ENCODE measurements at places on chromosomes 4 and X.

DNA sequence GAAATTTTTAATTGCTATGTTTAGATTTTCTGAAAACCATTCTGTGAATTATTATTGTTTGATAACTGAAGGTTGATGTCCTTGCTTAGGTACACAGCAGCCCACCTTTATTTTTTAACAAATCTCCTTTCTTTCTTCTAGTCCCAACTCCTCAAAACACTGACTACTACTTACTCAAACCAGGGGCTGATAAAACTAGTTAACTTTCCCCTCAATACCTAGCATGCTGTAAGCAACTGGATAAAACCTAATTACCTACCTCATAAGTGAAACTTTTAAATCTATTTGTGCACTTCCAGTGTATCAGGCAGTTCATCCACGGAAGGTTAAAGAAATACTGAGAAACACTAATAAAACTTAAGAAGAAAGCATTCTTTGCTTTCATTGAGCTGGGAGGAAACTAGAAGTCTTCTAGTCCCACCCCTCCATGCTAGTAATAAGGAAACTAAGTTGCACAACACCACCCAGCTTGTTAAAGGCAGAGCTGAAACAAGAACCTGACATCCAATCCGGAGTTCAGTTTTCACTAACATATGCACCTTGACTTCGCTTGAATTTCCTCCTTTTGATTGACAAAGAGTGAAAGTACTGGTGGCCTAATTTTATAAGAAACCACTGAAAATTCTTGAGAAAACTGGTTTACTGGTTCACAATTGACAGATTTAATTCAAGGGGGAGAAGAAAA lies 180.2 kb upstream of the TET2 start:
- DNase-seq: peak; percentile 34

DNA sequence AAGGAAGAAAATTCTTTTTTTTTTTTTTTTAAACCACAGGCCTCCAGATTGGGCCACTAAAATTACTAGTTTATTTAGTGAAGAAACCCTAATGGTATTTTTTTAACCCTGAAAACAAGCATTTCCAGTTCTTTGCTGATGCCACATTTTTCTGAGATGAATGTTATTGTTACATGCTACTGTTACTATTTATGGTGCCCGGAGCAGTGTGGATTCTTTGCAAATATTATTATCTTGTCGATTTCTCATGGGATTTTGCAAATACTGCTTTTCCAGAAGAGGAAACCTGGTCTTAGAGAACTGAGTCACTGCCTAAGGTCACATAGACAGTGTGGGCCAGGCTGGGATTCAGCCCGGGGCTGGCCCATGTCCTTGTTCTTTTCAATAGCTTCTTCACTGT lies 8.7 kb upstream of the ALAS2 start:
- no peak for DNase-seq

DNA sequence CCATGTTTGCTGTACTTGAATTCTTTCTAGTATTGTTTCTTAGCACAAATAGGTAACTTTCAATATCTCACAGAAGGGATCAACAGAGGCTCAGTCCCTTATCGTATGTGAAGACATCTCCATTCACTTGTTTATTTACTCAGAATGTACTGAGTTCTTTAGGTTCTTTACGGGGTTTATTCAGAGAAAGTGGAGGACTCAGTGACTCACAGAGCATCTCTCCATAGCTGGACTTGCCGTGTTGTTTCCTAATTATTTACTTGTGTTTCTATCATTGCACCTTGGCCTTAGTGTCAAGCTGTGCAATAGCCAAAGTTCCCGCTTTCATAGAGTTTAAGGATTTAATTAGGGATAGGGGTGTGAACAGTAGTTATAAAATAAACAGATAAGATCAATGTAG lies 57.1 kb downstream of the RHOH start:
- DNase-seq: no peak

DNA sequence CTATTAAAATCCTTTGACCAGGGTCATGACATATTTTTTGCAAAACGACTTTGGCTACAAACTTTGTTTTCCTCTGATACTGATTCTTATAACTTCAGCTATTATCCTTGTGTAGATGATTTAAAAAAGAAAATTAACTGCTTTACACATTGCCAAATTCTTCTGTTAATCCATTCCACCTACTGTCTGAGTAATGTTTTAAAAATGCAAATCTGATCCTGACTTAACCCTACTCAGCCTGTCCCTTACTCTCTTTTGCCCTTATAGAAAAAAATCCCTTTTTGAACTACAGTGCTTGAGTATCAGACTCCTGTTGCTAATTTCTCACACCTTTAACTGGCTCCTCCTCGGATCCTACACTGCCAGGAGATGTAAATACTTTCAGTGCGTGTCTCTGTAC lies 723.1 kb downstream of the ADGRL3 start:
- DNase-seq: no peak

DNA sequence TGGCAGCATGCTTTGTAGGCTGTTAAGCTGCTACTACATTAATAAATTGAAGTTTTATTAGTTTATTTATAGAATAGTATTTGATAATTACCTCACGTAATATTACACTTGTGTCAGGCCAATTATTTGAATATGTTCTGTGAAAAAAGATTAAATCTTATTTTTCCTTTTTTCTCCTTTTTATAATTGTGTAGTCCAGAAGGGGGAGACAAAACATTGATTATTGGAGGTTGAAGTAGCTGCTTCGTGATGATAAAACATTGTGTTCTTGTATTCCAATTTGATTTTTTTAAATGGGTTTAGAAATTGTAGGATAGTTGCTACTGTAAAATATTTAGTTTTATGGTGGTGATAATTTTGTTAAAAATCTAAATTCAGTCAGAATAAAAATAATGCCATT lies 85.7 kb downstream of the DIAPH2 start:
- peak; percentile 2 for DNase-seq

GRCh38 chrX:7420717-7421116 lies 272.8 kb upstream of the PUDP start:
- no peak for DNase-seq

- no peak for DNase-seq
Observed at GRCh38 chr4:112173593-112174558, 28.6 kb downstream of the FAM241A start.

DNA sequence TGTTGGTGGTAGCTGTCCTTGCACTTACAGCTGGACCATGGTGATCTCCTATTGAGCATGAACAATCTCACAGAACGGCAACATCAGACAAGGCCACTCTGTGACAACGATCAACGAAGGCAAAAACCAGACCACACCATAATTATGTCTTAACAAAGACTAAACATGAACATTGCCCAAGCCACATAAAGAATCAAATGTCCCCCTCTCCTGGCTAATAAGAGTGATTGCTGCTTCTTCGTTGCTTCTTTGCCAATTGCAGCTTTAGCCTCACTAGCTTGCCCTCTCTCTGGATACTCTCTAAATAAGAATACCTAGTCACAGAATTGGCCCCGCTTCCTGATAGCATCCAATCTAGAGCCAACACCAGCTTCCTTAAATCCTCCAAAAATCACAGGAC lies 41.5 kb upstream of the PGRMC1 start:
- no peak for DNase-seq

DNA sequence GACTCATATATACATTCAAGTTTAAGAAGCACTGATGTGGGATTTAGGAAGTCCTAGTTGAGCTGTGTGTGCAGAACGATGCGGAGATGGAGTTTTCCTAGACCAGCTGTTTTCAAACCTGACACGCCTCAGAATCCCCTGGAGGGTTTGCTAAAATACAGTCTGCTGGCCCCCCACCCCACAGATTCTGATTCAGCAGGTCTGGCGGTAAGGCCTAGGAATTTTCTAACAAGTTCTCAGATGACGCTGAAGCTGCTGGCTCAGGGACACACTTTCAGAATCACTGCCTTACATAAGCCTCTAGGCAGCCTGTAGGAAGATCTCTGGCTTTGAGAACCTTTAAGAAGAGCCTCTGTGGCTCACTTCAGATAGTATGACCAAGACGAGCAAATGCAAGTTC lies 73.1 kb downstream of the PHEX start:
- DNase-seq: no peak

DNA sequence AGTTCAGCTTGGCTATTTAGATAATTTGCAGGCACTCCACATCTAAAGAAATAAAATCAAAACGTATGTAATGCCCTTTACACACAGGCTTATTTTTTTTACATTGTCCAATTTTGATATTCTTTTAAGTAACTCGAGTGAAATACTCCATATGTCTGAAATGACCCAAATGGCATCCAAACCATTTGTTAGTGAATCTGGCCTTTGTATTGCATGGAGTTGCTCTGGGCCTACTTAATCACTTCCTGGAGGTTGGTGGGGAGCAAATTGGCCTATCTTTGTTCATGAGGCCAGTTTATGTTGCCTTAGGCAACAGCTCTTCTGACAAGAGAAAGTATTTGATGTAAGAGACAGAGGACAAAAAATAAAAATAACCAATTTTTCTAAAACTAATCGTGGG lies 47.6 kb upstream of the TMEM131L start:
- DNase-seq: no peak

DNA sequence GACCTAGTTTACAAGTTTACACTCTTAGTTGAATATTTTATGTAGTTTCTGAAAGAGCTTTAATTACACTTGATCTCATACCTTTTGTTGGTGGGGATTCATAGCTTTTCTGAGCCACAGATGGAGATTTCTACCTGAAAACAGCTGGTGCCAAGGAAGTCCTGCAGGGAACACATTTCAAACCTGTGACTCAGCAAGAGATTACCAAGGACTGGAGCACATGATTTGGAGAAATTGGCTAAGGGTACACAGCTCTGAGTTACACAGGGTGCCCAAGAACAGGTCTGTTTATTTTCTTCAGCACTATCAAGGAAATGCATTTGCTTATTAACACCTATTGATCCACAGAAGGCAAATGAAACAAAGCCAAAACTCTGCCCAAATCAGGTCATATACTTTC lies 691.5 kb downstream of the KCTD8 start:
- DNase-seq: no peak
